ENCODE measurements at places on chromosomes 4 and X.
A peak's percentile ranks its signal among the peaks of the same experiment; 100 is the strongest.

DNA sequence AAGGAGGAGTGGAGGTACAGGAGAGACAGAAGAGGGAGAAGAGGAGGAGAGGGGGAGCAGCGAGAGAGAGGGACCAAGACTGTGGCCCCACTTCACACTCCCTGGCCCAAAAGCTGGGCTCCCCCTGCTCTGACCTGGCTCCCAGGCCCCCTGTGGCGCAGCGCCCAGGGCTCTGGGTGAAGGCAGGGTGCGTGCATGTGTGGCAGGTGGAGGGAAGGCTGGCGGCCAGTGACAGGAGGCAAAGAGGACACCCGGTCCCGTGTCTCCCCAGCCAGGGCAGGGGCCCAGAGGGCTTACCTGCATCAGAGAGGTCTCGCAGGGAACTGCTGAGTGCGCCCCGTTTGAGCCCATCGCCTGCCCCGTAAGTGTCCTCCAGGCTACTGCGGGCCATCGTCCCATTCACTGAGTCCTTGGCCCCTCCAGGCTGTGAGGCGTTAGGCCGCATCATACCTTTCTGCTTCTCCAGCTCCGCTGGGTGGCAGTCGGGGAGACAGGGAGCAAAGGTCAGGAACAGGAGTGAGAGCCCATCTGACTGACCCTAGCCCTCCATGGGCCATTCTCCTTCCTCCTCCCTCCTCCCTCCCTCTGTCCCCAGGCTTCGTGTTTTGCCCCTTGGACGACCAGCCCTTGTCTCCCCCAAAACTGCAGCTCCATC lies 11.1 kb upstream of the KDM5C start:
- DNase-seq: no peak

DNA sequence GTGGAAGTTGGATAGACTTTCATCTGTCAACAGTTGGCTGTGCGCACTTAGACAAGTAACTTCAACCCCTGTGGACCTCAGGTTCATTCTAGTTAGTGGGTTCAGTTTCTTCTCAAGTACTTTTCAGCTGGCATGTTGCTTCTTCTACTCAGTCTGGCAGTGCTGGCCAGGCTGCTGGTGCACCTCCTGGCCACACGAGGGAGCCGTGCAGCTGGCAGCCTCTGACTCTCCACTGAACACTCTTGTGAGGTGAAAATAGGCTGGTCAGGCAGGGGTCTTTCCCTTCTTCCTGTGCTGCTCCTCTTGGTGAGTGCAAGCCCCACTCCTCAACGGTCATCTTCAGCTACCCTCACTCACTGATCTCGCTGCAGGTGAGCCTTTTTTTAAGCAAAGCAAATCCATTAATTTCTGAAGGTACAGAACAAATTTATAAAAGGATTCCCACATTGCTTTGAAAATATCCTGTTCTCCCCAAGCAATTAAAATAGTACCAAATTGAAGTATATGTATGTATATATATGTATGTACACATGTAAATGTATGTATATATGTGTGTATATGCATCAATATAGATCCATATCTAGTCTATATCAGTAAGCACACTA lies 30.6 kb downstream of the LONRF3 start:
- DNase-seq: peak; percentile 17

GRCh38 chr4:89101256-89102161 lies 9.8 kb upstream of the TIGD2 start:
- DNase-seq: no peak

- DNase-seq: no peak
These were observed 11.2 kb downstream of the WDR1 start for GRCh38 chr4:10105421-10105820.

DNA sequence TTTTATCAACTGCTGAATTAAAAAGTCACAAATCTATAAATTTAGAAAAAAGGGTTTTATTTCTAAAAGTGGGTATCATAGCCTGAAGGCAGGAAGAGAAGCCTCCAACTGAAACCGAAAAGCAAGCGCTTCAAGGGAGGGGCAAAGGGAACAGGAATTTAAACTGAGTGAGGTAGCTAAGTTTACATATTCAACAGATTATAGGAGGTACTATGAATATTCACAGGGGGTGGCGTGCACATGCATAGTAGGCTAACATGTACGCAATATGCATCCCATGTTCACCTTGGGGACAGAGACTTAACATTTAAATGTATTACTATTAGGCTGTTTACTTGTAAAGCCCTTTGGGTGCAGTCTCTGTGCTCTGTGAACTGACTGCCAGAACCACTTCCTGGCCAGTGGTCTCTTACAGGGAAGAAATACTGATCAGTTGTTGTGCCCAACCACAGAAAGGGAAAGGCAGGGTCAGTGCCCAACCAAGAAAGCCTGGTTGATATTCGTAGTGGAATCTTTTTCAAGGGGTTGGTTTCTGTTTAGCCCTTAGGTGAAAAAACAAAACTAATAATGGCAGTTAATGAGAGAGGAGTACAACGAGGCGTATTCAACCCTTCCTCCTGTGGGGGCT lies 168.7 kb upstream of the GALNTL6 start:
- no peak for DNase-seq

DNA sequence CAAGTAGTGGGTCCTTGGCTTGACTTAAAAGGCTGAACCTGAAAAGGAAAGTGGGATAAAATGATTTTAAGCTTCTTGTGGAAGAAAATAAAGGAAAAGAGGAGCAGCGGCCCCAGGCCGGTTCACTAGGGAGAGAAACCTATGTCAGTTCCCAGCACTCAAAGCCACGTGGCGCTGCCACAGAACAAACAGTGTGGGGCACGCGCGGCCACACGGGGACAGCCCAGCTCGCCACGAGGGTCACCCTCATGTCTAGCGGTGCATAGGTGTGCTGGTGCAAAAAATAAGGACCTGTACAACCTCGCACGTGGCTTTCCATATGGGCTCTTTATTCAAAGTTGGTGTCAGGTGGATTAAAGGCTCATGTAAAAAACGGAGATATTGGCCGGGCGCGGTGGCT lies 17.1 kb downstream of the MSANTD1 start:
- no peak for DNase-seq

- DNase-seq: no peak
These were observed 57.6 kb downstream of the DTHD1 start for GRCh38 chr4:36338973-36339372.

GRCh38 chr4:762211-763190 lies 56.9 kb downstream of the PCGF3 start:
- no peak for DNase-seq

DNA sequence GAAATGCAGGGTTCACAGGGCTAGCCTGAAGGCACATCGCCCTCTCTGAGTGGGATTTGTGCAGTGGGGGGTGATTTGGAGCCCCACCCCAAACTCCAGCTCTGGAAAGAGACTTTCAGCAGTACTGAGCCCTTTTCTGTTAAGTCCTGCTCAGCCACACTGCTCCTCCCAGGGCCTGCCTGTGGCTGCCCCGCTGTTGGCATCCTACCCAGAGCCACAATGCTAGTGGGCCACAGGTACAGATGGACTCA lies 52.7 kb downstream of the CXorf49B start:
- no peak for DNase-seq

- no peak for DNase-seq
These were observed 26.3 kb downstream of the IL1RAPL1 start for GRCh38 chrX:28613558-28613957.

GRCh38 chr4:173883821-173884220 lies 353.8 kb upstream of the HAND2 start:
- no peak for DNase-seq

- DNase-seq: no peak
These were observed 3.4 kb upstream of the GK start for GRCh38 chrX:30649859-30650258.

GRCh38 chr4:73964862-73965611 lies 16.8 kb downstream of the PF4 start:
- DNase-seq: no peak

DNA sequence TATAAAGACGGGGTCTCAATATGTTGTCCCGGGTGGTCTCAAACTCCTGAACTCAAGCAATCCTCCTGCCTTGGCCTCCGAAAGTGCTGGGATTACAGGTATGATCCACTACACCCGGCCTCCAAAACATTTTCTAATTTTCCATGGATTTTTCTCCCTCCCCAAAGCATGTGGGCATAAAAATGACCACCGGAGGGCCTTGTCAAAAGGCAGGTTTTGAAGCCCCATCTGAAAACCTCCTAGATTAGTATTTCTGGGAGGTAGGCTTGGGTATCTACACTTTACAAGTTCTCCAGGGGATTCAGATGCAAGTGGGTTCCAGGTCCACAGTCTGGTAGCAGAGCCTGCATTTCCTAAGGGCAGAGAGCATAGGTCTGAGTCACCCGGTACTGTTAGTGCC lies 1.4 kb upstream of the GPR173 start:
- DNase-seq: no peak

GRCh38 chr4:11341337-11342043 lies 87.2 kb downstream of the HS3ST1 start:
- no peak for DNase-seq

- no peak for DNase-seq
These were observed 222.0 kb upstream of the HHIP start for GRCh38 chr4:144423930-144424329.

DNA sequence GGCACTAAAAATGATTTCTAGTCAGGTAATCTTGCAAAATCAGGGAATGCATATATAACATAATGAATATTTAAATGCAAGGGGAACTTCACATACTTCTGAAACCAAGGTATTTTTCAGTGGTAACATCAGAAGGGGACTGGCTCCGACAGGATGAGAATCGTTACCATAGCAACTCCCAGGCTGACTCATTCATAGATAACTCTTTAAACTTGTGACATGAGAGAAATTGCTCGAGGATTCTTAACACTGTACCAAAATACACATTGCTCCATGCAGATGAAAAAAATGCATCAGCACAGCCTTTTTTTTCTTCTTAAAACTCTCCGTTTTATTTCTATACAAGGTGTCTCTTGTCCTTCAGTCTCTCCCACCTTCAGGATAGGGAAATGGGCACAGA lies 114.3 kb downstream of the GABRB1 start:
- no peak for DNase-seq

DNA sequence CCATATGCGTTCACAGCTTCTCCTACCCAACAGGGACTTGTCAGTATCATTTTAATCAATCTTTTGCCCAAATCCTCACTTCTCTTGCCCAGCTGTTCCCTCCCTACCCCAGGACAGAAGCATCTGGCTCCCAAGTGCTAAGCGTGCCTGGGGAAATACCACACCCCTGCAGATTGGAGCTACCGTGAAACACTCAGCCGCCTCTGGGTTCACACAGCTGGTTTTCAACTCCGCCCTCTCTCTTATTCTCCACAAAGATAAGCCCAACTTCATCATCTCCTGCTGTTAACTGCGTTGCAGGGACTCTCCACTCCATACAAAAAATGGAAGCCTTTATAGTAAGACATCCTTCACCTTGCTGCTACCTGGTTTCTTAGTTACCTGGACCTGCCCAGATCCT lies 147.3 kb upstream of the FTHL17 start:
- no peak for DNase-seq

- DNase-seq: no peak
These were observed 356.1 kb downstream of the AFF2 start for GRCh38 chrX:148856505-148856904.

DNA sequence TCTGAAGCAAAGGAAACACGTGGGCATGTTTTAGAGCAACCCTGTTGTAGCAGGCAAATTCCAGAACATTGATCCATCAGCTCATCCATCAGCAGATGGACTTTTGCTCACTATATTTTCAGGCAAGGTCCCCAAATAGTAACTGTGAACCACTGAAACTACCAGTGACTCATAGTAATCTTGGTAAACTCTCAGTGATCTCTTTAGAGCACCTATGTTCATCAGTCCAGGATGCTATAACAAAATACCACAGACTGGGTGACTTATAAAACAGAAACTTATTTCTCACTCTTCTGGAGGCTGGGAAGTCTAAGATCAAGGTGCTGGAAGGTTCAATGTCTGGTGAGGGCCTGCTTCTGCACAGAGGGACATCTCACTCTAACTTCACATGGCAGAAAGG lies 28.9 kb upstream of the BTC start:
- no peak for DNase-seq

DNA sequence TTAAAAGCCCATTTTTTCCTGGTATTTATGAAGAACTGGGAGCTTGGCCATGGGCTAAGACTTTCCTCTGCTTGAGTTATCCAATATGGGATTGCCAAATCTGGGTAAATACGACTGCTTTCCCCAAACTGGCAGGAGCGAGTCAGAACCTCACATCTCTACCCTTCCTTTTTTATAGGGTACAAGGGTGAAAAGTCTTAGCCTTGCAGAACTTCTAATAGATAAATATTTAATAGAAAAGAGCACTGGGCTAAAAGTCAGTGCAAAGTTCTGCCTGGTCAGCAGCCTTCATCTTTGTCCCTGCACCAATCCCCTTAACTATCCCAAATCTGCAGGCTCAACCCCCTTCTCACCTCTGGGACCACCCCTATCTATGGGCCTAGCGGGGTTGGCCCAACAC lies 61.6 kb upstream of the ACSL1 start:
- DNase-seq: no peak

- no peak for DNase-seq
These were observed 1.1 kb upstream of the CUL4B start for GRCh38 chrX:120561634-120562568.

DNA sequence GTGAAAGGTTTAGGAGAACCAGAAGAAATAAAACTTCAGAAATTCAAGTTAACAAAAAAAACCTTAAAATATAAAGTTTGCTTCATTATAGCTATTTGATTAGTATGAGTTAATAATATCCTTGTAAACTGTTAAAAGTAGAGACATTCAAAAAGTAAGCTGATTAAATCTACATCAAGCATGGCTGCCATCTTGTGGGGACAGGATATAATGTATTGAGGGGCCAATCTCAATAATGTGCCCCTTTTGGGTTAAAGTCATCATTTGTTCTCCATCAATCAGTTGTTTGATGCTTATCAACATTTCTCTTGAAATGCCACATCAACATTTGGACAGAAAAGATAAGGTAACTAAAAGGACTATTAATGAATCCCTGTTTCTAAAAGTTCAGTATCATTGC lies 4.6 kb upstream of the GRID2 start:
- DNase-seq: no peak

- DNase-seq: no peak
These were observed 278.8 kb upstream of the PPARGC1A start for GRCh38 chr4:24168658-24169057.

DNA sequence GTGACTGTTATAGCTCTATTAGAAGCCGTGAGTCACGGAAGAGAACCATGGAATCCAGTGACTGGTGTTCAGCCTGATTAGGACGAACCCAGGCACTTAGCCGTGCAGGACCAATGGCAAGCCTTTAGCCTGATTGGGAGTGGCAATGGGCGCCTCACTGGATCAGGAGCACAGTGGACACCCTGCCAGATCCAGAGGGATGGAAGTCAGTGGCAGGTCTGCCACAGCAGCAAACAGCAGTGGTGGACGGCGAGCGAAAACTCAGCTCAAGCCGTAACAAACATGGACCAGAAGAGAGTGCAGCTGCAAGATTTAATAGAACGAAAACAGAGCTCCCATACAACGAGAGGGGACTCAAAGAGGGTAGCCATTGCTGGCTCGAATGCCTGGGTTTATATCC lies 1326.5 kb downstream of the ADGRL3 start:
- no peak for DNase-seq

DNA sequence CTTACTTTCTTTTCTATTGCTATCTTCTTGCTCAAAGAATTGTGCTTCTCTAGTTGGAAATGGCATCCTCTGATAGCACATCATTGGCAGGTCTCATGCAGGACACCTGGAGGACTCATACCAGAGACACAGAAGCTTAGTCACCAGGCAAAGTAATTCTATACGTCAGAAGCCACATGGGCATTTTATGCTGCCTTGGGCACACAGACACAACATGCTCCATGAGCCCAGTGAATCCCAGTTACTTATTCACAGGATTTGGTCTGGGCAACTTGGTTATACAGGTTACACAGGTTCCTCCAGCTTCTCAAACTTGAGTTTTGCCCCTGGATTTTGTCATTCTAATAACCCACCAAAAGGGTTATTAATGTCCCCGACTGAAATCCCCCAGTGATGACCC lies 7.1 kb downstream of the RASSF6 start:
- no peak for DNase-seq

GRCh38 chr4:25813448-25814106 lies 49.2 kb downstream of the SEL1L3 start:
- DNase-seq: no peak

Measured in NCI-H146 (cell line).